ENCODE measurements at places on chromosomes 16 and 17. TPM values are rescaled to one million over a fixed set of nuclear protein-coding genes. Genes with fewer than 3 reads are reported as not detected.

DNA sequence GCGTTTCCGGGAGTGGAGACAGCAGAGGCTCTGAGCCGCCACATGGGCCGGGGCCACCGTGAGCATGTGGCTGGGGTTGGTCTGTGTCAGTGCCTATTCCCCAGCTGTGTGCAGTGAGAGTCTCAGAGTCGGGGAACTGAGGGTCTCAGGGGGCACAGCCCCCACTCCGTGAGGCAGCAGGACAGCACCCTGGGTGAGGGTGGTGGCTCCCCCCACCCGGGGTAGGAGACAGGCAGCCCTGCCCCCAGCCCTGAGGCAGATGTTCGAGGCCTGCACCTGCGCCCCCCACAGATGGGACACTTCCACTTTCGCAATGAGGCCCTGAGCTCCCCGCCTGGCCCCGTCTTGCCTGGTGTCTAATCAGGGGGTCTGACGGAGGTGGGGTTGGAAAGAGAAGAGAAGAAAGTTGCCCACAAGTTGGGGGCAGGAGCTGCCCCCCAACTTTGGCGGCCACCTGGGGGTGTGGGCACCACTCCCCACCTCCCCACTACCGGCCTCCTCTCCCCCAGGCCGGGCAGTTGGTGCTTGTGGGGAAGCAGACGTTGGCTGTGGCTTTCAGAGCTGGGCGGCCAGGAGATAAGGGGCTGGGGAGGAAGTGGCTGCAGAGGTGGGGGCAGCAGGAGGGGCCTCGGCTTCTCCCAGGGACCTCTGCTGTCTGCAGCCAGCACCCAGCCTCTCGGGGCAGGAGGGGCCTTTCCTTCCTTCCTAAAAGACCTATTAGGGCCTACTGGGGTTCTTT is 1.8 kb upstream of the CBFA2T3 start:
- no peak for DNase-seq

DNA sequence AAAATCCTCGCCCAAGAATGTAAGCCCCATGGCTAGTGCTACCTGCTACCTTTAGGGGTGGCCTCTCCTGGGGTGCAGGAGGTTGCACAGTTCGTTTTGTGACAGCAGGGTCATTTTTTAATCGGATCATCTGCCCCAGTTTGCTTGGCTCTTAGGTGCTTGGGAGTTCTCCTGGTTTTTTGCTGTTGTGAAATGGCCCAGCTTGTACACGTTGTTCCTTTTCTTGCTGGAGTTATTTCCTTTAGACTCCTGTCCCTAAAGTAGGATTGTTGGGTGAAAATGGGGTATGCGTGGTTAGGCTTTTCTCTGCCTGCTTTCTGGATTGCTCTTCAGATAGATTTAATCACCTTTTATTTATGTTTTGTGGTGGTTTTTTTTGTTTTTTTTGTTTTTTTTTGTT is 25.8 kb downstream of the ABCC1 start:
- no peak for DNase-seq

DNA sequence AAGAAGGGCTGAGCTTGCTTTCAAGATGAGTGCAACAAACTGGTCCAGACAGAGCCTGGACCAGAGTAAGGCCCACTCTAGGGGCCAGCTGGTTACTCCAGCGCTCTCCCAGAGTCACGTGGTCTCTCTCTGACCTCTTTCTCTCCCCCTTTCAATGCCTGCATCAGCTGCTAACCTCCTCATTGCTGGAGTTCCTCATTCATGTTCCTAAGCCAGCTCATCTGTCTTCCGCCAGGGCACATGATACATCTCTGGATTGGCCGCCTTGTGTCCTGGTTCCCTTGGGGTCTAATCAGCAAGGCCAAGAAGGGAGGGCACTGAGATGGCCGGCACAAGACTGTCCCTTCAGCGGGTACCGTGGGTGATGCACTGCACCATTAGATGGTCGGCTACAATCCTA is 26.9 kb upstream of the ZFP90 start:
- no peak for DNase-seq

- no peak for DNase-seq
Observed at GRCh38 chr16:24776501-24777220, 47.2 kb downstream of the TNRC6A start.

DNA sequence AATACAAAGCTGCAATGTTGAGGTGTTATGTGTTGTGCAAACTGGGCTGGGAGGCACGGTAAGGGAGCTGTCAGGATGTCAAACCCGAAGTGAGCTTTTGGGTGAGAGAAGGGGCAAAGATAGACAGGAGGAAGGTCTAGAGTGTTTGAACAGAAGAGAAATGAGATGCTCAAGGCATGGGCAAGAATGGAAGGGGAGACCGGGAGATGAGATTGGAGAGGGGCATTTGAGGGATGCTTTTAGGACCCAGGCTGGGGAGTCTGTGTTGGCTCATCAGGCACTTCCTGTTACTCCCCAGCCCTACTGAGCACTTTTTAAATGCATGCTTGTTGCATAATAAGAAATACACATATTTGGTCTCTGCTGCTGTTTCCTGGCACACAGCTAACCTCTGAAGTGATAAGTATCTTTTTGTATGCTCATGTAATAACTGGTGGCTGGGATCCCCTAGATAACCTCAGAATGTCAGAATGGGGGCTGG is 13.7 kb downstream of the UNC45B start:
- no peak for DNase-seq

DNA sequence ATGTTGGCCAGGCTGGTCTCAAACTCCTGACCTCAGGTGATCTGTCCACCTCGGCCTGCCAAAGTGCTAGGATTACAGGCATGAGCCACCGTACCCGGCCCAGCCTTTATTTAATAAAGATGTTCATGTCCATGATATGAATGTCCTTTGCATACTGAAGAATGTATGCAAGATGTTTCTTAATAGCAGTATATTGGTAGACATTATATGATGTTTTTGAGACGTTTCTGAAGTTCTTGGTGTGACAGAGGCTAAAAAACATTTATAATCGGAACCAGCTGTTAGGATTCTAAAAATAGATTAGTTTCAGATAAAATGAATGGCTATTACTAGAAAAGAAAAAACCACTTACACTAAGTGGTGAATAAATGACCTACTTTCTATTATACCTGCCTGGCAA is 11.8 kb downstream of the PDZD9 start:
- no peak for DNase-seq

Gene NETO2
- 13.8 TPM for total RNA-seq

Gene PDILT
- not detected for total RNA-seq

Gene TNRC6C
- 41.8 TPM for total RNA-seq

Data from WTC11 (cell line).